DMS79 (cell line): ENCODE measurements at places on chromosomes 13 and 19.

DNA sequence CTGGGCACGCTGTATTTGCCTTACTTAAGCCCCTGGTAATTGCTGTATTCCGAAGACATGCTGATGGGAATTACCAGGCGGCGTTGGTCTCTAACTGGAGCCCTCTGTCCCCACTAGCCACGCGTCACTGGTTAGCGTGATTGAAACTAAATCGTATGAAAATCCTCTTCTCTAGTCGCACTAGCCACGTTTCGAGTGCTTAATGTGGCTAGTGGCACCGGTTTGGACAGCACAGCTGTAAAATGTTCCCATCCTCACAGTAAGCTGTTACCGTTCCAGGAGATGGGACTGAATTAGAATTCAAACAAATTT is 676 bp downstream of the BRCA2 start:
- DNase-seq = no peak

- no peak for DNase-seq
Observed at GRCh38 chr13:40629678-40630384, 36.6 kb downstream of the FOXO1 start.

GRCh38 chr19:13992025-13992424 is 14.1 kb downstream of the RFX1 start:
- no peak for DNase-seq

- DNase-seq = no peak
Observed at GRCh38 chr13:48214519-48215121, 18.4 kb upstream of the ITM2B start.

DNA sequence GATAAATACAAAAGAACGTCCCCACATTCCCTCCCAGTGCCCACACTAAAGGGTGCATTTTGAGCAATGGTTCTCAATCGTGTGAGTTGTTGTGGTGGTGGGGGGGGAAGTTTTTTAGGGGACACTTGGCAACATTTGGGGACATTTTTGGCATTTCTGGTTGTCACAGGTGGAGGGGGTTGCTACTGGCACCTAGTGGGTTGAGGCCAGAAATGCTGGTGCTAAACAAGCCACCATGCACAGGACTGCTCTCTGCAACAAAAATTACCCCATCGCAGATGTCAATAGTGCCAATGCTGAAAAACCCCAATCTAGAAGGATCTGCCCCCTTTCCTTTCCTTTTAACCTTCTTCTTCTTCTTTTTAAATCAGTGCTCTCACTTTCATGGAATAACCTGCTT is 453.3 kb downstream of the TSHZ3 start:
- DNase-seq = no peak

DNA sequence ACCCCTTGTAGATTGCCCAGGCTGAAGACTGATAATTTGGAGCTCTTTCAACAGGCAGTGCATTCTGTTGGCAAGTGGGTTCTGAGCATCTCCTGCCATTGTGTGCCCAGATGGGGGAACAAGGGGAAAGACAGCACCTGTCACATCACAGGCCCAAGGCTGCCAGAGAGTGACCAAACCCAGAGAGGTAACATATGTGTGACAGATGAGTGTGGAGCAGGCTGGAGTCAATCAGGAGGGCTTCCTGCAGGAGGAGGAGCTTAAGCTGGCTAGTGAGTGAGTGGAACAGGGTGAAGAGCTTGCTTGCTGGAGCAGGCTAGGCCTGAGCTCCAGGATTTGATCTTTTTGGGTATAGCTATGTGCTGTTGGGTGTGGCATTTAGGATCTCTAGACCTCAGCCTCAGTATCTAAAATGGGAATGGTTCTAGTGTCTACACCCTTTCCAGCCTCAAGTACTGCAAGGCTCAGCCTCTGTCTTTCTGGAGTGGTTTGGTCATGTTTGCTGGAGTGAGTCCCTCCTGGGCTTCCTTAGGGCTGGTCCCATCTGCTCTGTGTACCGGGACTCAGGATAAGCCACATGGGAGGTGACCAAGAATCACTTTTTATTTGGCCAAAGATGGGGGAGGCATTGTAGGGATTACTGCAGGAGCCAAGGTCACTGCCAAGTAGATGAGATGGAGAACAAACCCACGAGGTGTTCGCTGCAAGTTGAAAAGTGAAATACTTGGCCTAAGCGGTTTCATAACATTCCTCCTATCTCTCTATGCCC is 152.4 kb upstream of the TSHZ3 start:
- no peak for DNase-seq

DNA sequence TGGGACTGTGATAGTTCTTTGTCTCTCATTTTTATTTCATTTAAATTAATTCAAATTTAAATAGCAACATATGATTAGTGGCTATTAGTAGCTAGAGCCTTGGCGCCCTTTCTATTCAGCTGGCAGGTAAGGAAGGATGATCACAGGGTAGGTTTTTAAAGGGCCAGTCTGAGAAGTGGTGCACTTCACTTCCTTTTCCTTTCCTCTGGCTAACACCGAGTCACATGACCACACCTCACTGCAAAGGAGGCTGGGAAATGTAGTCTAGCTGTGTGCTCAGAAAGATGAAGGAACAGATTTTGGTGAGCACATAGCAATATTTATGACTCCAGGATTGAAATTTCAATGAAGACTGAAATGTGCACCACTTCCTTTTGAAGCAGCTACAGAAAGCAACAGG is 128.7 kb downstream of the TSHZ3 start:
- no peak for DNase-seq

DNA sequence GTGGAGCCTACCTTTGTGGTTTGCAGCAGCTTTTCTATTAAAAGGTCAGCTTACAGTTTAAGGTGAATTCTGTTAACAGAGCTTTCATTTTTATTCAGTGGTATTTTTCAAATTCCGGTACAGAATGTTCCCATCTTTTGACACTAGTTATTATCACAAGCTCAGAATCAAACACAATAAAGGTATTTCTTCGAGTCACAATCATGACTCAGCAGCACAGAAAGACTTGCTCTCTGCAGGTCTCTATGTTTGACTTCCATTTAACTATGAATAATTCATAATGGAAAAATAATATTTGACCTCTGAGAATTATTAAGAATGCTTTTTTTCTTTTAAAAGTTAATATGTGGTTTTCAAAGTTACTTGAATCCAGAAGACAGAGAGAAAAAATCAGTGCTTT is 28.2 kb downstream of the DACH1 start:
- no peak for DNase-seq

DNA sequence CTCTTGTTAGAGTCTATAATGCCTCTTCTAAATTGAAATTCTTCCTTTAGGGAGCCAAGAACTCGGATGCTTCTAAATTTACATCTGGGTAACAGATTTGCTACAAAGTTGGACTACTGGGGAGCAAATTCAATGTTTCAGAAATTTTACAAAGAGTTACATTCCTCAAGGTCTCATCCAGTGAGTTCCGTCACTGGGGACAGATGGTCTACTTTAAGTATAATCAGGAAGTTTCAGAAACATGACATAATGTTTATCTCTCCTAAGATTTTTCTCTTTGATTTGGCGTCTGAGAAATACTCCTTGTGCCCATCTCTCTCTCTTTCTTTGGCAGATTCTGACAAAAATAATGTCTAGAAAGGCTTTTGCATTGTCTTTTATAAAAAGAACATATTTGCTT is 81.5 kb upstream of the MBNL2 start:
- no peak for DNase-seq

DNA sequence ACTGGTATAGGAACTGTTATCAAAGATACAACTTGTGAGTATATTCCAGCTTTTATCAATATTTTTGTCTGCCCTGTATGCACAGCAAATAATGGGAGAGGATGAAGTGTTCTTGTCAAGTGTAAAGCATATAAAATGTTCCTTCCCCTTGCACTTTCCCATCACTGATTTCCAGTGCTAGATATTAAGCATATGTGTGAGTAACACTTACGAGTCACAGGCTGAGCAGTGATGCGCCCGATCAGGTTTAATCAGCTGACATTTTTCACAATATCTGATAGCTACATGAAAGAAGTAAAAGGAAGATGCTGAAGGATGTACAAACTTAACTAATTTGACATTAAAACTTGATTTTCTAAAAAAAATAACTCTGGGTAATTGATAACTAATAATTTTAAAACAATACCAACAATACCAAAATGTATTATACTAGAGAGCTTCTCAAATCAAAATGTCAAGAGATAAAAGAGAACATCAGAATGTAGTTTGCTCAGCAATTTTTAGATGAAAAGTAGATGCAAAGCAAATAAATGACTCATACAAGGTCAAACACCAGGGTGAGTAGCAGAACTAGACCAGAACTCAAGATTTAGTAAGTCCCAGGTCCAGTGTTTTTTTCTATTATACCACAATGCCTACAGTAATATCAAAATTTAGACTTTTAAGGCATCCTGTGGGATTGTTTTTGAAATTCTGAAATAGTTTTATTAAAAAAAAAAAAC is 56.4 kb downstream of the ZDHHC20 start:
- DNase-seq = no peak

DNA sequence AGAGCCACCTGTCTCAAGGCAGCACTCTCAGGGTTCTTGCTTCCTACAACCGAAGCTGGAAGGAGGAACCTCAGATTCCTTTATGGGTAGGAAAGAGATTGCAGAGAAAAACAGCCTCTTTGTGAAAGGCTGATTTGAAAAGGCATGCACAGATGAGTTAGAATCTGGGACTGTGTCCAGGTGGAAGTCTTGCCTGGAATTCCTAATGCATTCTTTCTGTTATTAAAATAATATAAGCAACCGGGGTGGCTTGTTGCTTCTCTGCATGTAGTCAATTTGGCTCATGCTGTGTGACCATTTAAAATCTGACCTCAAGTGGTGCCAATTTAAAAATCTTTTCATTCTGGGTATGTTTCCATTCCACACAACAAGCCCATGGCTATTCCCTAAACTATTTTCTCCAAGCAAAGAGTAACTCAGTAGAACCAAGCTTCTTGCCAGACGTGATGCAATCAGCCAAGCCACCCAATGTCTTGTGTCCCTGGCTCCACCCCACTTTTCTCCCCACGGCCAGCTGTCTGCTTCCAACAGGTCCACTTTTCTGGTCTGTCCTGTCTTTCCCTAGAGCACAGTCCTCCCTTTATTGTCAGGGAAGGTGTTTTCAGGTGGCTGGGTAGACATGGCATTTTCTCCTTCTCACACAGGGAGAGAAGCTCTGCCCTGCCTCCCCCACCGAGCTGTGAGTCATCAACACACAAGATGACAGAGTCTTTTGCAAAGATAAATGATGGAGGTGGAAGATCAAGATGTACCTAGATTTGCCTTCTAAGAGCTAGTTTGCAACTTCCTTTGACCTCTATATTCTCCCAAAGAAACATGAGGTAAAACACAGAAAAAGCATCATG is 394.3 kb downstream of the FOXO1 start:
- no peak for DNase-seq

DNA sequence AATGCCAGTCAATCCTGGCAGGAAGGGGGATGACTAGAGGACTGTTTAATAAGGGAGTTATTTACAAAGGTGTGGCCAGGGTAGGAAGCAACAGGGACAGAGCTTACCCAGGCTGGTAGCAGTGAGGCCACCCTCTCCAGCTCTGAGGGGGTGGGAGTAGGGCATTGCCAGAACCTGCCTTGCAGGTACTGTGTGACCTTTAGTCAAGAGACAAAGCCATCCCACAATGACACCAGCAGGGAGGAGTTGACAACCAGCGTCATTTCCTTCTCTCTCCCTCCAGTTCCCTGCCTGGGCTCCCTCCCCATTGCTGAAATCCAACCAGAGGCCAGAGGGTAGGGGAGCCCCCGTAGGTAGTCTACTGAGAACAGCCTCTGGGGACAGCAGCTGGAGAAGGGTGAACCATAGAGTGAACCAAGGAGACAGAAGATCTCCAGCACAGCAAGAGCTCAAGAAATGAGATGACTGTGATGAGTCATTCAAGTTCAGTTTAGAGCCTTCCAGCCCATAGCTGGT is 33.3 kb upstream of the SPATA13 start:
- no peak for DNase-seq

- no peak for DNase-seq
Observed at GRCh38 chr13:73268306-73268705, 209.5 kb downstream of the KLF5 start.

- no peak for DNase-seq
Observed at GRCh38 chr13:113879494-113880360, 15.9 kb upstream of the GAS6 start.

GRCh38 chr13:52916486-52916990 is 68.1 kb upstream of the PCDH8 start:
- no peak for DNase-seq

DNA sequence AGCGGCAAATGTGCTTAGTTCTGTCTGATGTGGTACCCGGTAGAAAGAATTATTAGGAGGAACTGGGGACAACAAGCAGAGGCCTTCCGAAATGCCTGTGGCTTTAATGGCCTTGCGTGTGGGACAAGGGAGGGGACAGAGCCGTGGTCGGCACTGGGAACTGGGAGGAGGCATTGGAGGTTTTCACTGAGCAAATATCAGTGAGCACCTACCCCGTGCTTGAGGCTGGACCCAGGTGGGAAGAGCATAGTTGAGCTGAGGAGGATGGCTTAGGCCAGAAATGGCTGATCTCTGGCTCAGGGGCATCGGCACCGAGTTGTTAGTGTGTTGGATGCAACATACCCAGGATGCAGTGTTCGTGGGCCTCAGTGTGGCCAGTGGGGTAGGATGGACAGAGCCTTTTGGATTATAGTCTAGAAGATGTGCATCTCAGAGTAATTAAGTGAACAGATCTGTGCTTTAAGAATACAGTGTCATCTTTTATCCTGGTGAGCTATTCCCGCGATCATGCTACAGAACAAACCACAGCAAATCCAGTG is 201.3 kb downstream of the TEX29 start:
- DNase-seq = no peak

- no peak for DNase-seq
Observed at GRCh38 chr19:46197314-46198070, 32.0 kb upstream of the IGFL1 start.

DNA sequence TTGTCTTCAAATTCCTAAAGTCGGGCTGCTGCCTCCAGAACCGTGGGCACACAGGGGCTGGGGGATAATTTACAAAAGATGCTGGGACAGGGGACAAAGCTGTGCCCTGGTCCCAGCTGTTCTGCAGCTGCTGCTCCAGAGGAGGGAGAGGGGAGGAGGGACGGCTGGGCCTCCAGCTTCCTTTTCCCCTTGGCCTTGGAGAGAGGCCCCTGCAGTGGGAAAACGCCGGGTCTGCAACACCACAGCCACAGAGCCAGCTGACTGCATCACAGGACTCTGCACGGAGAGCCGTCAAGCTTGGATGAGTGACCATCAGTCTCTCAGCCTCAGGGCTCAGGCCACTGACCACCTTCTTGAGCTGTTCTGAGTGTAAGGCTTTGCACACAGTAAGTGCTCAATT is 6.1 kb downstream of the DOCK6 start:
- no peak for DNase-seq

GRCh38 chr19:48458016-48458415 is 2.6 kb downstream of the KCNJ14 start:
- no peak for DNase-seq
